Type B pancreatic cell (in vitro differentiated cells): ENCODE measurements at places on chromosomes 3 and 15.

GRCh38 chr3:126927846-126928245 lies 55.1 kb upstream of the PLXNA1 start:
- no peak for DNase-seq
- peaks cover 26% of the 10 kb centered on the region for H3K4me1 ChIP-seq
- H3K4me3 ChIP-seq = no peak overlapping the region
- no peaks in the 10 kb centered on the region for H3K36me3 ChIP-seq

- no peaks in the 10 kb centered on the region for H3K36me3 ChIP-seq
- no peaks in the 10 kb centered on the region for H3K4me1 ChIP-seq
- H3K4me3 ChIP-seq = no peak overlapping the region
- H3K27ac ChIP-seq = no peak overlapping the region
- no peak for DNase-seq
These were observed 30.5 kb downstream of the LRRK1 start for GRCh38 chr15:100949691-100950090.

DNA sequence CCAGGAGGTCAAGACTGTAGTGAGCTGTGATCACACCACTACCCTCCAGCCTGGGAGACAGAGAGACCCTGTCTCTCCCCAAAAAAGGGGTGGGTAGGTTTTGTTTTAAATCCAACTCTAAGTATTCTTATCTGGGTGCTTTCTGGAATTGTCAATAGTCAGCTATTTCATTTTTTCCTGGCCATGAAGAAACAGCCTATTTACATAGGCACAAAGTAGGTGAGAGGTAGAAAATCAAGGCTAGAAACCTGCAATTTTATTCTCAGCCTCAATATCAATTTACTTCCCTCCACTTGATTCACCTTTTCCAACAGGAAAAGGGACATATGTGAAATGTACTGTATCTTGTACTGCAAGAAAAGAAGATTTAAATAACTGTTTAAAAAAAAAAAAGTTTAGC lies 45.9 kb downstream of the CSNK1G1 start:
- no peaks in the 10 kb centered on the region for H3K27me3 ChIP-seq
- H3K4me1 ChIP-seq = peaks cover 4% of the 10 kb centered on the region
- no peak overlapping the region for H3K4me3 ChIP-seq
- no peak overlapping the region for H3K27ac ChIP-seq

- H3K4me3 ChIP-seq = no peak overlapping the region
- H3K4me1 ChIP-seq = no peaks in the 10 kb centered on the region
- no peak for DNase-seq
- peaks cover 18% of the 10 kb centered on the region for H3K27me3 ChIP-seq
- no peak overlapping the region for H3K27ac ChIP-seq
- no peaks in the 10 kb centered on the region for H3K36me3 ChIP-seq
These were observed 25.9 kb upstream of the SNRK start for GRCh38 chr3:43260412-43260811.

- DNase-seq = no peak
- no peaks in the 10 kb centered on the region for H3K36me3 ChIP-seq
- no peaks in the 10 kb centered on the region for H3K4me1 ChIP-seq
- no peak overlapping the region for H3K27ac ChIP-seq
- H3K27me3 ChIP-seq = no peaks in the 10 kb centered on the region
- H3K4me3 ChIP-seq = no peak overlapping the region
These were observed 569.2 kb downstream of the UNC13C start for GRCh38 chr15:54547491-54547890.

DNA sequence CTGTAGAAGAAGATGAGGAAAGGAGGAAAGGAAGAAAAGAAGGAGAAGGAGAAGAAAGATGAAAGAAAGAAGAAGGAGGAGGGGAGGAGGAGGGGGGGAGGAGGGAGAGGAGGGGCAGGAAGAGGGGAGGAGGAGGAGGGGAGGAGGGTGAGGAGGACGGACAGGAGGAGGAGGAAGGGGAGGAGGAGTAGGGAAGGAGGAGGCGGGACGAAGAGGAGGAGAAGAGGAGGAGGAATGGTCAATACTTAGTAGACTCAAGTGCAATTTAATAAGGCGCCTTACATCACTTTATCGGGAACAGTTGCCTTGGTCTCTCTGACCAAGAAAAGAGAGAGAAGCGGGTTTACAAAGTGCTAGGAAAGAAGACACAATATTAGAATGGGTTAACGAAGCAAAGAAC lies 23.7 kb upstream of the NR2E3 start:
- H3K4me3 ChIP-seq = no peak overlapping the region
- H3K27me3 ChIP-seq = peaks cover 3% of the 10 kb centered on the region
- H3K27ac ChIP-seq = no peak overlapping the region
- no peaks in the 10 kb centered on the region for H3K36me3 ChIP-seq
- DNase-seq = no peak

DNA sequence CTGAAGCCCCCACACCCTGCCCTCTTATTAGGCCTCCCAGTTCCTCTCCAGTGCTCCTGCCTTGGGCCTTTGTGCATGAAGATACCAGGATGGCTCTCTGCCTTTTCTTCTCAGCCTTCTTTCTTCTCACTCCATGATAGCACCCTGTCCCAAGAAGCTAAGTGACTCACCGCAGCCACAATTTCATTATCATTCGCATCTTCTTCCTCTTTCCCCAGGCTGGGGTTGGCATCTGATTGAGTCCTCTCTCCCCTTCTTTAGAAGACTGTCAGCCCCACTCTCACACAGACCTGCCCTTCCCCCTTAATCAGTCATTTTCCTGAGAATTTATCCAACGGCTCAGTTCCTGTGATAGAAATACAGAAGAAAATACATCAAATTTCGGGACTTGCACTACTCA lies 102.0 kb downstream of the STAC start:
- H3K36me3 ChIP-seq = peaks cover 3% of the 10 kb centered on the region
- no peaks in the 10 kb centered on the region for H3K4me1 ChIP-seq
- no peak overlapping the region for H3K4me3 ChIP-seq
- DNase-seq = no peak

DNA sequence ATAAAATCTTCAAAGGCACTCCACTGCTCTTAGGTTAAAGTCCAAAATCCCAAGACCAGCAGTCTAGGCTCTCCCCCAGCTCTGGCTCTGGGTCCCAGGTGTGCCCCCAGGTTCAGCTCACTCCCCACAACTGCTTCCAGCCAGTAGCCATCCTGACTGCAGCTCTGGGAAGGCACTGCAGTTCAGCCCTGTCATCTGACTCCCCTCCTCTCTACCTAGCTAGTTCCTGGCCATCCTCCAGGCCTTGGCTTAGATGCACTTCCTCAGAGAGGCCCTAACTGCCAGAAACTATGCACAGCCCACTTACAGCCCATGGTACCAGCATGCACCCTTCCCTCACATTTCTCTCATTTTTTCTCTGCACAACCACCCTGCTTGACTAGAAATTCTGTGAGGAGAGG lies 25.5 kb downstream of the TBC1D2B start:
- H3K27me3 ChIP-seq = no peaks in the 10 kb centered on the region
- H3K4me3 ChIP-seq = no peak overlapping the region
- no peak for DNase-seq
- H3K36me3 ChIP-seq = peaks cover 4% of the 10 kb centered on the region
- peaks cover 48% of the 10 kb centered on the region for H3K4me1 ChIP-seq

GRCh38 chr3:178676942-178677790 lies 140.9 kb downstream of the KCNMB2 start:
- no peak overlapping the region for H3K27ac ChIP-seq
- DNase-seq = no peak
- H3K4me3 ChIP-seq = no peak overlapping the region
- peaks cover 6% of the 10 kb centered on the region for H3K4me1 ChIP-seq

GRCh38 chr3:72042397-72043203 lies 257.7 kb upstream of the PROK2 start:
- H3K4me3 ChIP-seq = no peak overlapping the region
- no peak overlapping the region for H3K27ac ChIP-seq
- peaks cover 17% of the 10 kb centered on the region for H3K4me1 ChIP-seq
- no peaks in the 10 kb centered on the region for H3K36me3 ChIP-seq
- no peak for DNase-seq
